ENCODE measurements at places on chromosomes 11 and 22. TPM values are rescaled to one million over a fixed set of nuclear protein-coding genes. Genes with fewer than 3 reads are reported as not detected.

DNA sequence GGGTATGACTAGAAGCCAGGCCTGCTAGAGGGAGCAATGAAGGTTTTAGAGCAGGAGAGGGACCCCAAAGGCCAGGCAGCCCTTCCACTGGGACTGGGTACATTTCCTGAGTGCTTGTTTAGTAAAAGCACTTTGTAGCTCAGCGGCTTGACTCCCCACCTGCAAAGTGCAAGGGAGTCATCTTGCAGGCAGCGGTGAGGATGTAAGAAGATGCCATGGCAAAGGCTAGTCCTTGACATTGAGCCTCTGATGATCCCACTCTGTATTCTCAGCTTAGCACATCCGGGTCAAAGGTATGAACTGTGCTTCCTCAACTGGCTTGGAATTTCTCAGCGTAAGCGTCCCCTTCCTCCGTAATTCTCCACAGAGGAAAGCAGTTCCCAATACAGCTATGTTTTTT lies 3.1 kb upstream of the UBE2L3 start:
- ATAC-seq, result no peak

Gene FAM83F
- total RNA-seq, result 50.7 TPM

Gene CRYBB3
- 0.64 TPM for total RNA-seq

Gene CHRM1
- not detected for total RNA-seq

GRCh38 chr11:123525097-123525496 lies 95.0 kb downstream of the GRAMD1B start:
- peak; percentile 37 for ATAC-seq

GRCh38 chr22:44305888-44306287 lies 6.9 kb downstream of the SHISAL1 start:
- no peak for ATAC-seq

DNA sequence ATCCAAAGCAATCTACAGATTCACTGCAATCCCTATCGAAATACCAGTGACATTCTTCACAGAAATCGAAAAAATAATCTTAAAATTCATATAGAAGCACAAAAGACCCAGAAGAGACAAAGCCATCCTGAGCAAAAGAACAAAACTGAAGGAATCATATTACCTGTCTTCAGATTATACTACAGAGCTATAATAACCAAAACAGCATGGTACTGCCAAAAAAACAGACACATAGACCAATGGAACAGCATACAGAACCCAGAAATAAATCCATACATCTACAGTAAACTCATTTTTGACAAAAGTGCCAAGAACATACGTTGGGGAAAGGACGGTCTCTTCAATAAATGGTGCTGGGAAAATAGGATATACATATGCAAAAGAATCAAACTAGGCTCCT lies 18.9 kb downstream of the RRP8 start:
- no peak for ATAC-seq

DNA sequence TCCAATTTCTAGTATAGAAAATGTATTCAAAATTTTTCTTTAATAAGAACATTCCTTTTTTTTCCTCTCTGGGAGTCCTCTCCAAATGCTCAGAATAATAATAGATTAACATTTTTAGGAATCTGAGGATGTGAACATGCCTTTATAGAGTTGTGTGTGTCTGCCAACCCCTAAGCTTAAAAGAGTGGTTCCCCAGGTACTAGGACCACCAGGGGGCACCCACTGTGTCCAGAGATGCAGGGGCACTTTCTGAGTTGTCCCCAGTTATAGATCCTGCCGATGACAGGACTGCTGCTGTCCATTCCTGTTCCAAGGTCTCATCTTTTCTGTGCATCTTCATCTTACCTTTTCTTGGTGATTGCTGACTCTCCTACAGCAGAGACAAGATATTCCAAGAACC lies 27.0 kb upstream of the MICAL2 start:
- no peak for ATAC-seq

DNA sequence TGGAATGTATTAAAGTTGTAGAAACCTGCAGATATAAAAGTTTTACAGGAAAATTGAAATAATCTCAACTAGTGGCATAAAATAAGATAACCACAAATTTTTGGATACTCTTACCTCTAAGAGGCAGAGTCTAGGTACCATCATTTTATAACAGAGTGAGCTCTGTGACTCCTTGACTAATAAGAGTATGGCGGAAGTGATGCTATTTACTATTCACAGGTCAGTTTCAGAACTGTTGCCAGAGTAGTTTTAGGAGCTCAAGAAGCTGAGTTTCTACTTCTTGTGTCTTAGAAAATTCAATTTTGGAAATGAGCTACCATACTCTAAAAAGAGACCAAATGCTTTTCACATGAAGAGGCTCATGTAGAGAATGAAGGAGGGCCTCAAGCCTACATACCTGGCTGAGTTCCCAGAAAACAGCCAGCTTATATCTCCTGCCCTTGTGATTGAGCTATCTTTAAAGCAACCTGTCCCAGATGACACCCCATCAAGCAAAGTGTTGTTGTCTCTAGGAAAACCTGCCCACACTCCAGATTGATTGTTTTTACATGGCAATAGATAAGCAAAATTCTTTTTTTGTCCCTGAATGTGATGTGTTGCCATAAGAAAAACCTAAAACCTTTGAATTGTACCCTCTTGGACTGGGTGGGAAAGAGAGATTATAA lies 712.8 kb upstream of the CNTN5 start:
- no peak for ATAC-seq

DNA sequence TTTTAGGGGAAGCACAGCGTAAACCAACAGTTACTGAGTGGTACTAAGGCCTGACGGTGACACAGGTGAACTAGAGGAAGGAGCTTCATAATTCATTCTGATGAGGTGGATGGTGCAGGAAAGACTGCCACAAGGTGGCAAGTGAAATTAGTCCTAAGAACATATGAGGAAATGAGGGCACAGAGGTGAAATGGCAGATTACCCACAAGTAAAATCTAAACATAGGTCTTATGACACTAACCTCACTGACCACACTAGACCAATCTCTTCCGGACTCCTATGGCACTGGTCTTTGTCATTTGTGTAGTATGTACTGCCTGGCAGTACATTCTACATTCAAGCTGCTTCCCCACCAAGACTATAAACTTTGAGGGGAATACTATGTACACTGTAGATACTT lies 20.2 kb downstream of the GAB2 start:
- peak; percentile 33 for ATAC-seq

DNA sequence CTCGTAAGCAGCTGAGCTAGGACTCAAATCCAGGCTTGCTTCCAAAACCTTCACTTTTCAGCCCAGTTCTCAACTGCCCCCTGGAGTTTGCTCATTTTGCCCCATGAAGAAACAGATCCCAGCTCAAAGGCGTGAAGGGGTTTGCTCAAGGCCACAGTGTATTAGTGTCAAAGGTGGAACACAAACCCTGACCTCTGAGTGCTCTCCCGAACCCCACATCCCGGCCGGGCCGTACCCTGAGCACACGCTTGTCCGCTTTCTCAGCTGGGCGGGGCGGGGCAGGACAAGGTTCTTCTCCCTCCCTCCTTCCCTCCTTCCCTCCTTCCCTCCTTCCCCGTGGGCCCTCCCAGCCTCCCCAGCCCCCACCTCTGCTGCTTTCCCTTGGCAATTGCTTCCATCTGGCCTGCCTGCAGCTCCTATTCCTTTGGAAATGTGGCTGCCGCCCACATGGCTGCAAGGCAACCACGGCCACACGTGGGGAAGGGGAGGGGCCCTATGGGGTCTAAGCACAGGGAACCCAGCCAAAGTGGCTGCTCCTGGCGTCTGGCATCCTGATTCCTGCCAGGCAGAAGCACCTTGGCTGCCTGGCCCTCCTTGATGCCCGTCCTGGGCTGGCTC lies 4.1 kb downstream of the ST3GAL4 start:
- no peak for ATAC-seq

Gene CD248
- 4.0 TPM for total RNA-seq

Gene TYR
- total RNA-seq, result not detected

GRCh38 chr11:12824281-12825041 lies 150.2 kb downstream of the TEAD1 start:
- ATAC-seq, result no peak

DNA sequence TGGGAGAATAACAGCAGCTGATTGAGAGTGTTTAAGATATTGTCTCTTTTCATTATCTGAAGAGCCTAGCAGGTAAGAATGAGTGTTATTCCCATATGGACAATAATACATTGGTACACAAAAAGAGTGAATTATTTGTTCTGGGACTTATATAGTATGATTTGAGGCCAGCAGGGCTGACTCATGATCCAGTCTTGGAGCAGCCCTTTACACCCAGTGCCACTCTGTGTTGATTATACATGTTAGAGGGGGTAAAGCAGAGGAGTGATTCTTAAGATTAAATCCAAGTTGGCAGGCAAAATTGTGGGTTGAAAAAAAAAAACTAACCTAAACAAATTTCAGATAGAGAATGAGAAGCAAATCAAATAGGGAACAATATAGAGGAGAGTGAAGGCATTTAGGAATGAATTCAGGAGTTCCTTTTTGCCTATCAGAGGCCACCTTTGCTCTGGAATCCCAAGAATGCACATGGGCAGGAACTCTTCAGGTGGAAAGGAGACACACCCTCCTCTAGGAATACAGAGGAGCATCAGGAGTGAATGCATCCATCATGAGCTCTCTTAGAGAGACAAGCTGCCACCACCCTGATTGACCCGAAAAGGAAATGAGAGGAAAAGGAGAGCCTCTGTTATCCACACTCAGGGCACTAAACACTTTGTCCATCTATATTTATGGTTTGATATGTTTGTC lies 19.2 kb upstream of the MRGPRX1 start:
- ATAC-seq, result no peak

DNA sequence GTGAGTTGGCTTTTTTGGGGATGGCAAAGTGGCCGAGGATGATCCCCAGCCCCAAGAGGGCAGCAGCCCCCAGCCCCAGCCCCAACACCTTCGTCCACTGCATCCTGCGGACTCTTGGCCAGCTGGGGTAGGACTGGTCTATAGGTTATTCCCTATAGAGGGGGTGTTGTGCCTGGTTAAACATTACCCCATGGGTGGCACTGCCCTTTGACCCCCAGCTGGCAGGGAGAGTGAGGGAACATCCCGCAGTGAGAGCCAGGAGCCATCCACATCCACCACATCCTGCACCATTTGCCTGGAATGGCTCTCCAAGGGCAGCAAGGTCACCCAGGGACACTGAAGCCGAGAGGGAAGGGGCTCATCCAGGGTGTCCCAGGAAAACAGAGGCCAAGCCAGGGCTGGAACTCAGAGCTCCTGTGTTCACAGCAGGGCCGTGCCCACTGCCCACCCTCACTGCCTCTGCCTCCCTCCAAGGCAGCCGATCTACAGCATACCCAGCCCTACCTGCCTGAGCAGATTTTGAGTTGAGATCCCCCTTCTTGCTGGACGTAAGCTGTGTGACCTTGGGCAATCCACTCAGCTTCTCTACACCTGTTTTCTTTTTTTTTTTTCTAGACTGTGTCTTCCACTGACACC lies at the start of gene NAALADL1:
NAALADL1 (minus strand) TSS at position 135 of the 636 bp plus-strand sequence; CDS start at position 103, 32 bp downstream.
- no peak for ATAC-seq

Gene LRRC74B
- 0.20 TPM for total RNA-seq

- ATAC-seq, result peak; percentile 39
These were observed 754 bp downstream of the NUP50 start for GRCh38 chr22:45164270-45165088.

Gene KCNJ1
- not detected for total RNA-seq

Gene TOP3B
- total RNA-seq, result 12.8 TPM

DNA sequence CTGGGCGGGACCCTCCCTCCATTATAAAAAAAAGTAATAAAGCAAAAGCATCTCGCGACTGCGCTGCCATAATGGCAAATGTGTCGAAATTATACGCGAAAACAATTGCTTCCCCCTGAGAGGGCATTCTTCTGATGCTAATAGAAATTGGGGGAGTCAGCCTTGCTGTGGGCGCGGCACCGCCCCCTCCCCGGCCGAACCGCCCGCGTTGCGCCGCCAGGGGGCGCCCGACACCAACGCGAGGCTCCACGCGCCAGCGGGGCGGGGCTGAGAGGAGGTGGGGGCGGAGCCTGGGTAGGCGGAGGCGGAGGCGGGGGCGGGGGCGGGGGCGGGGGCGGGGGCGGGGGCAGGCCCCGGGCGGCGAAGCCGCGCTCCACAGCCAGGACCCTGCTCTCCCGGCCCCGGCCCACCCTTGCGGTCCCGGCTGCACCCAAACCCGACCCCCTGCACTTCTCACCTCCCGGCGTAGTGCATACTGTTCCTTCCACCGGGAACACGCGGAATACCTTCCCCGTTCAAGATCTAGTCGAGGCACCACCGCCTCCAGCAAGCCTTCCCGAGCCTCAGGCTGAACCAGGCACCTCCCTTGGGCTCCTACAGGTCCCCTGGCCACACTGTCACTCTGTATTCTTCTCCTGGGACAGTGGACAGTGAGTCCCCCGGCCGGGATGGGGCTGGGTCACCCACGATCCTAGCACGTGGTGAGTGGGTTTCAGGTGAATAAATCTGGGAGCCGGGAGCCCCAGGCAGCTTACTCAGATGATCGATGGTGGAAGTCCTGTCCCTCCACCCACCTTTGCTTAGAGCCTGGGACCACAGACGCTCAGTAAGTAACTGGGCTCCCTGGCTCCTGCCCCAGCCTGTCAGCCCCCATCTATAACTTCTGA lies 15.5 kb upstream of the UPK3A start:
- peak; percentile 88 for ATAC-seq

Gene PKNOX2
- 0.28 TPM for total RNA-seq

DNA sequence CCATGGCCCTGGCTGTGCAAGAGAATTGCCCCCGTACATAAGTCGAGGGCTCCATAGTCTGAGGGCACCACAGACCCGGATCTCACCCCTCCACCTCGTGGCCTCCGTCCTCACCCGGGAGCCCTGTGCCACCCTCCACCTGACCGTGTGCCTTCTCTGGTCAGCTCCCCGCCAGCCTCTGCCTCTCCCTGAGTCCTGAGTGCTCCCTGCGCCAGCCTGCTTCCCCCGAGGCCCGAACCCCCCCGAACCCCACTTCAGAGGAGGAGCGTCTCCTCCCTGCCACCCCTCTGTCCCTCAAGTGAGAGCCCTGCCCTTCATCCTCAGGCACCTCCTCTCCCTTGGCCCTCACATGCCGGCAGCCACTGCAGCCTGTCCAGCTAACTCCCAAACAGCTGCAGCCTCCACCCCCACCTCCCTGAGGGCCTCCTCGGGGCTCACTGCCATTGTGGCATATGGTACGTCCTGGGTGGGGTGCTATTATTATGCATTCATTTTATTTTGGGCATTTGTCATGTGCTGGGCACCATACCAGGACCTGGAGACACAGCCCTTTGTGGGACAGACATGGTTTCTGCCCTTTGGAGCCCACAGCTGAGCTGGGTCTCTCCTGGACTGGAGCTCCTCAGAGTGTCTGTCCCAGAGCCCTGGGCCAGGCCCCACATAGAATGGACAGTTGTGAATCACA lies 67.2 kb downstream of the MYO7A start:
- no peak for ATAC-seq

GRCh38 chr22:31488988-31489617 lies 539 bp downstream of the EIF4ENIF1 start:
- peak; percentile 43 for ATAC-seq

- ATAC-seq, result peak; percentile 60
These were observed 98.9 kb downstream of the TRAF6 start for GRCh38 chr11:36411202-36411640.

Gene HPS4
- 26.2 TPM for total RNA-seq

Gene SLC25A45
- 3.4 TPM for total RNA-seq

Data from esophagus mucosa (tissue), 1 donor.